ENCODE measurements at places on chromosomes 11 and 22.
A peak's percentile ranks its signal among the peaks of the same experiment; 100 is the strongest.

DNA sequence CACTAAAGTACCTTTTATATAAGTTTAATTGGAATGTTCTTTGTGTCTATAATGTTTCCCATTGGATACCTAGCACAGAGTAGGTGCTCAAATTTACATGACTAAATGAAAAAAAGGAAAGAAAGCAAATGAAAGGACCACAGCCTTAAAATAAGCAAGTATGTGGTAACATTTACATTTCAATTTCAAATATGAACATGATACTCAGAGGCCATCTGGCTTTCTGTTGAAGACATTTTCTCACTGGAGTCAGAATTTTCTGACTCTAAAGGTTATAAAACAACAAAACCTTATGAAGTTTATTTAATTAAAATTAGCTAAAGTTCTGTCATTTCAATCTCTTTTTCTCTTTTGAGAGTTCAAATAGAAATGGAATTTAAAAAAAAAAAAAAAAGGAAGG is 904 bp upstream of the ANGPTL5 start:
- DNase-seq, result no peak

DNA sequence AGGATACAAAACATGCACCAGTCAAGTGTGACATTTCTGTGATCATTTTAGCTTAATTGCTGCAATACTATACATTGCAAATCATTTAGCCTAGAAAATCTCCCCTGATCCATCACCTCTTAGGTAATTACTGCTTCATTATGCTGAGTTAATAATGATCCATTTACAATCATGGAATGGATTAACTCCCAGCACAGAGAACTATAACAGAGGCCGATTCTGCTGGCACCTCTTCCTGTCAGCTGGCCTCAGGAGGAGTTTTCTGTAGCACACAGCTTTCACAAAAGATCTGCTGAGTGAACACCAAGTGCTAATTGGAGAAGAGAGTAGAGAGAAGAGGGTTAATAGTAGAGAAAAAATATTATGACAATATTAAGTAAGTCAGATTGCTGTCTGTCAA is 591.8 kb upstream of the KIRREL3 start:
- DNase-seq, result no peak

- DNase-seq, result no peak
Observed at GRCh38 chr11:17185938-17186337, 21.8 kb downstream of the PIK3C2A start.

- no peak for DNase-seq
Observed at GRCh38 chr11:77402218-77402556, 71.7 kb downstream of the PAK1 start.

DNA sequence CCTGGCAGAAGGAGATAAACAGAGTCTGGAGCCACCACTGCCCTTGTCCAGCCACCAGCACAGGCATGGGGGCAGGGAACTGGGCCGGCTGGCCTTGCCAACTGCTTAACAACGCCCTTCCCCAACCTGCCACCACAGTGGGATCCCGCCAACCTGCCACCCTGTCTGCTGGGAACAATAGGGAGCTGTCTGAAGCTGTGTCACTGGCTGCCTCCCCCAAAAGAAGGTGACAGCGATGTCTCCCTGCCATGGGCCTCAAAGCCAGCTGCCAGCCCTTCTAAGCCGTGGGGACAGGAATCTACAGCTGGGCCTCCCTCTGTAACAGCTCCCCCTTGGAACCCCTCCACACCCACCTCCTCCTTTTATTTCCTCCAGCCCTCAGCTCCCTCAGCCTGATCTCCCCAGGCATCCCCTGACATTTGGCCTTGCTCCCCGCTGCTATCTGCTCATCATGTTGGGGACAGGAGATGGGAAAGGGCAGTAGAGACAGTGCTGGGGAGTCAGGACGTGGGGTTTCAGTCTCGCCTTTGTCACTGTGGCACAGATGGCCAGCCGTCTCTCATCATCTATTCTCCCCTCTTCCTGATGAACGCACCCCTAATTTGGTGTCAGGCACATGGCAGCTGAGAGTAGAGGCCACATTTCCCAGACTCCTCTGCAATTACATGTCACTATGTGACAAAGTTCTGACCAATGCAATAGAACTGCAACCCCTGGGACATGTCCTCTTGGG is 51.3 kb upstream of the PRDM11 start:
- no peak for DNase-seq

DNA sequence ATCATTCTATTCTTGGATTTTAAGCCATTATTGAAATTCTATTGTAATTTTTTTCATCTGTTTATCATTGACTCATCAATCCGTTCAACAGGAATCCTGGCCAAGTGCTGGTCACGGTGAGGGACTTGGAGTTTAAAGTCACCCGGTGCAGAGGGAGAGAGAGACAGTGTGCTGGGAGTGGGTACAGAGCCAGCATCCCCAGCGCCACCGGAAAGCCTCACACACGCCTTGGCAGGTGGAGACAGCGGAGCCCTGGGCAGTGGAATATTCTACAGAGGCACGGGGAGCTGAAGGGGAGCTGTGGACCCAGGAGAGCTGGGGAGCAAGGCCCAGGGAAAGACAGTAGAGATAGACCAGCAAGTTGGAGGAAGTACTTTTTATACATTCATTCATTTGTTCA is 787.6 kb downstream of the BRD1 start:
- no peak for DNase-seq

GRCh38 chr11:67314218-67314617 is 10.9 kb downstream of the SSH3 start:
- no peak for DNase-seq

GRCh38 chr22:18929459-18929858 is 6.6 kb downstream of the PRODH start:
- no peak for DNase-seq

DNA sequence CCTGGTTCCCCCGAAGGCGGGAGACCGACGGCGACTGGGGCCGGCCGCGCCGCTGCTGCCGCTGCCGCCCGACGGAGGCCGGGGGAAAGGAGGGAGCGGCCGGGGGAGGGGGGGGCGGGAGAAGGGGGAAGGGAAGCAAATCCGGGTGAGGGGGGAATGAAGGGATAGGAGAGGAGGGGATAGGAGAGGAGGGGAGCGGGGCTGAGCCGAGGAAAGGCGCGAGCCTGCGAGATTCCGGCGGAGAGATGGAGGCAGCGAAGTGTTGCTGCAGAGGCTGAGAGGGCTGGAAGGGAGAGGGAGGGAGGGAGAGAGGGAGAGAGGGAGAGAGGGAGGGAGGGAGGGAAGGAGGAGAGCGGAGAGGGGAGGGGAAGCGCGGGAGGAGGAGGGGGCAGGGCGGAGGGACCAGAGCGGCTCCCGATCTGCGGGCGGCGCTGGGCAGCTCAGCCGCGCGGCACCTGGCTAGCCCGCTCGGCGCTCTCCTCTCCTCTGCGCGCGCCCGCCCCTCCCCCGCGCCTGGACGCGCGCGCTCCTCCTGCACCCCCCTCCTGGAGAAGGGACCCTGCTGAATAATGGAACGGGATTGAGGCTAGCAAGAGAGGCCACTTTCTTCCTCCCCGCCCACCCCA is 52.3 kb downstream of the SLC22A12 start:
- DNase-seq, result peak; percentile 38

DNA sequence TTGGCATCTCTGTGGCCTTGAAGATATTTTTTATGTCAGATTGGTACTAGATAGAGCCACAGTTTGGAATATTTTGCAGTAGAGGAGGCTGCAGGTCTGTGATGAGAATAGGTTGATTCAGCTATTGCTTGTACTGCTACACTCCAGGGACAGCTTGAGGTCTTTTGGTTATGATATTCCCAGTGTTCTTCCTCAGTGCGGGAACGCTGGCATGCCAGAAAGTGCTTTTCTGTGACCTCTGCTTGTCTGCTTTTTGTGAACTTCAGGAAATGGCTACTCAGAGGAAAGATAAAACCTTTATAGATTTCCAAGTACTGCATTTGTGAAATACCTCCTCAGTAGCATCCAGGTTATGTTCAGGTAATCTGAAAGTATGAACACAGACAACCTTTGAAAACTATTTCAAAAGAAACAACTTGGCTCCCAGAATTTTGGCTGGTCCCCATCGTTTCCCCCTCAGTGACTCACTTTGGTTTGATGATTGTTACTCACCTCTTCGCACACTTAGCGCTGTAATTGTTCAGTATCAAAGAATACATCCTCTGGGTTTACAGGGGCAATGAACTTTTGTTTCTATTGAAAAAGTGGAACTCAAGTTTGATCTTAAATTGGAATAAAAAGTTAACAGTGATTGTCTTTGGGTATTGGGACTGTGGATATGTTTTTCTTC is 191.4 kb downstream of the HIPK3 start:
- no peak for DNase-seq

DNA sequence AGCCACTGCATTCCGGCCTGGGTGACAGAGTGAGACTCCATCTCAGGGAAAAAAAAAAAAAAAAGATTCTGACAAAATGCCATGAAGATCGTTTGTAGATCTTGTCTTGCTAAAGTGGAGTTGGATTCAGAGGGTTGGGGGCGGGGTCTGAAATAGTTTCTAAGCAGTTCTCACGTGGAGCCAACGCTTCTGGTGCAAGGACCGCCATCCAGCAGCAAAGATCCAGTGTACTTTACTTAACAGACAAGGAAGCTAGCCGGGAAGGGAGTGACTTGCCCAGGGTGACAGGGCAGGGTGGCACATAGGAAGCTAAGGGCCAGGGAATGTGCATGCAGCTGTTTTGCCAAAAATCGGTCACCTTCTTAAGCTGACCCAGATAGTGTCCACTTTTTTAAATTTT is 27.4 kb downstream of the APOL1 start:
- no peak for DNase-seq

- no peak for DNase-seq
Observed at GRCh38 chr22:17085277-17086181, 729 bp downstream of the IL17RA start.

GRCh38 chr11:118216621-118217481 is 8.0 kb downstream of the JAML start:
- DNase-seq, result no peak

- DNase-seq, result peak; percentile 93
Observed at GRCh38 chr11:16193897-16194381, 162.4 kb downstream of the SOX6 start.

DNA sequence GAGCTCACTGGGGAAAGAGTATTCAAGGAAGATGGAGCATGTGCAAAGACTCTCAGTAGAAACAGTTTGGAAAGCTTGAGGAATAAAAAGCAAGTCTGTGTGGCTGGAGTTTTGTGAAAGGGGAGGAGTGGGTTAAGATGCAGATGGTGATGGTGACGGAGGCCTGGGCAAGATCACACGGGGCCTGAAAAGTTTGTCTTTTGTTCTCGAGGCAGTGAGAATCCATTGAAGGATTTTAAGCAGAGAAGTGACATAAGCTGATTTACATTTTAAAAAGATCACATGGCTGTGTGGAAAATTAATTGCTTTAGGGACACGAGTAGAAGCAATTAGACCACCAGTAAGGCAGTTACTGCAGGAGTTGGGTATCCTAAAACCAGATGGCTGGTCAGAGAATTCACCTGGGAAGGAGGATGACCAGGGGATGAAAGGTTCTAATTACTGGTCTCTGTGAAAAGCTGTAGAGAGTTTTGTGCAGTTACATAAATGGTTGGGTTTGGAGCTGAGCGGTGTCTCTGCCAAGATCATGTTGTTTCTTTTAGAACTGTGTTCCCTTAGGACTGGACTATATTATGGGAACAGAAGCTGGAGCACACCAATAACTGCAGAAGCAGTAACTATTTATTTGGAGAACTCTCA is 7.1 kb downstream of the RRP8 start:
- peak; percentile 65 for DNase-seq

- no peak for DNase-seq
Observed at GRCh38 chr22:26949193-26949592, 291.8 kb downstream of the MIAT start.

DNA sequence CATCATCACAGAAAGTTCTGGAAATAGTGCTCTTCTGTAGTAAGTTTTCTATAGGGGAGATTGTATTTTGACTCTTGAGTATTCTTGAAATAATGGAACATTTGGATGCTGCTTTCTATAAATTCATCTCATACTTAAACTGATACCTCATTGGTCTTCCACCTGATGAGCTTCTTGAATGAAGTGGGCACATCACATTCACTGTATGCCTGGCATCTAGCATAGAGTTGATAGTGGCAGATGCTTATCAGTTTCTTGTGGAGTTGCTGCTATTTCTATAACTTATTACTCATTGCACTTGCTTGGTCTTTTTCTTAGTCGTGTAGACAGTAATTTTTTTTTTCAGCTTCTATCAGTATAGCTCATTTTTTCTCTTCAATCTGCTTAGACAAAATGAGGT is 5.4 kb downstream of the ATXN10 start:
- no peak for DNase-seq
